ENCODE measurements at places on chromosomes 11 and 22.

DNA sequence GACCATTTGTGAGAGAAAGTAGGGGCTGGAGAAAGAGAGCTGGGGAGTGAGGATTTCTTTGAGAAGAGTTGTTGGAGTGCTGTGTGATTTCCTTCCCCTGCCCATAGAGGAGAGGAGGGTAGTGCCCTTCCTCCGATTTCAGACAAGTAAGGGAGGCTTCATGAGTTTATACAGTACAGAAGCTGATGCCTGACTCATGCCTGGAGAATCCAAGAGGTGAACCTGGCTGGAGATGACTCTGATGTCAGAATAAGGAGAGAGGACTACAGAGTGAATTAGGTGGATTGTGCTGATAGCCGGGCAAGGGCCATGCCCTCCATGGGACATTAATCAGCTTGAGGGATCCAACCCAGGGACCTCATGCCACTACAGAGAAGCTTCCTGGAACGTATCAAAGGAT, 91.6 kb downstream of the FAR1 start:
- no peak for DNase-seq

GRCh38 chr11:66555416-66555815, 8.7 kb downstream of the ACTN3 start:
- no peak for DNase-seq

- DNase-seq: no peak
Observed at GRCh38 chr11:31480930-31481329, 28.5 kb downstream of the IMMP1L start.

GRCh38 chr11:70415191-70415590, 16.9 kb downstream of the CTTN start:
- DNase-seq: no peak

DNA sequence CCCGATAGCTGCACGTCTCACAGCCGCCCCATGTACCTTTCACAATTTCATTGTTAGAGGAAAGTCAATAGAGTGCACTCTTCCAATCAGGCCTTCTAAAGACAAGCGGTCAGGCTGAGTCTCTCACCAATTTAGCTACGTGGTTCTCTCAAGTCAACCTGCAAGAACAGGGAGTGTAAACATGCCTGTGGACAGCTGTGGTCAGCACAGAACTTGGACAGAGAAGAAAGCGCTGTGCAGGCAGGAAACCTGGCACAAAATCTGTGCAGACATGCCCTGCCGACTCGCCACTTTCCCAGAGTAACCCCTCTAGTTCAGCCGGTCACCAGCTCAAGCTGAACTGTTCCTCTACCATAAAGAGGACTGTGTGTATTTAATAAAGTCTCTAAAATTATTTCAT, 39.5 kb downstream of the CHKA start:
- DNase-seq: no peak

GRCh38 chr11:113249491-113249763, 65.0 kb upstream of the TTC12 start:
- DNase-seq: no peak

- no peak for DNase-seq
Observed at GRCh38 chr11:61028135-61028729, 56.8 kb downstream of the CD6 start.

GRCh38 chr11:37040921-37041320, 442.9 kb upstream of the RAG2 start:
- DNase-seq: no peak

GRCh38 chr11:58813693-58814092, 30.8 kb downstream of the GLYATL2 start:
- DNase-seq: no peak

- no peak for DNase-seq
Observed at GRCh38 chr11:68598816-68599653, 85.3 kb upstream of the GAL start.

GRCh38 chr11:35083431-35084238, 55.3 kb upstream of the CD44 start:
- peak; percentile 82 for DNase-seq

DNA sequence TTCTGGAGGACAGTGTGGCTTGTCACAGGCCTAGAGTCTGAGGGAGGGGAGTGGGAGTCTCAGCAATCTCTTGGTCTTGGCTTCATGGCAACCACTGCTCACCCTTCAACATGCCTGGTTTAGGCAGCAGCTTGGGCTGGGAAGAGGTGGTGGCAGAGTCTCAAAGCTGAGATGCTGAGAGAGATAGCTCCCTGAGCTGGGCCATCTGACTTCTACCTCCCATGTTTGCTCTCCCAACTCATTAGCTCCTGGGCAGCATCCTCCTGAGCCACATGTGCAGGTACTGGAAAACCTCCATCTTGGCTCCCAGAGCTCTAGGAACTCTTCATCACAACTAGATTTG, 13.0 kb downstream of the PIK3IP1 start:
- DNase-seq: no peak

DNA sequence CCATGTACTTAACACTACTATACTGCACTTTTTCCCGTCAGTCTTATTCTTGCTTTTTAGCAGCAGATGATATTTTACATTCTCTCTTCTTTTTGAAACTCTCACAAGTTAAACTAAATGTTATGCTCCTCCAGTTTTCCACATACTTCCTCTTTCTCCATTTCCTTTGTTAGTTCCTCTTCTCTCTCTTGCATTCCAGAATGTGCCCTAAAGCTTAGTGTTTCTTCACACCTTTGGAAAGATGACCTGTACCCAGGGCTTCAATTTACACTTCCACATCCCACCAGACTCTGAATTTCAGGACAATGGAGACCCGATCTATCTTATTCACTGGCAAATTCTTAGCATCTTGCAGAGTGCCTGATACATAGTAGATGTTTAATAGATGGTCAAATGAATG, 51.8 kb downstream of the APIP start:
- no peak for DNase-seq

GRCh38 chr11:66617155-66617834, 865 bp downstream of the RBM14 start:
- DNase-seq: no peak

- DNase-seq: no peak
Observed at GRCh38 chr11:28763151-28763550, 655.0 kb downstream of the METTL15 start.

- no peak for DNase-seq
Observed at GRCh38 chr11:17529844-17530185, 14.4 kb downstream of the USH1C start.

- DNase-seq: no peak
Observed at GRCh38 chr22:37965940-37966664, 12.6 kb downstream of the POLR2F start.

DNA sequence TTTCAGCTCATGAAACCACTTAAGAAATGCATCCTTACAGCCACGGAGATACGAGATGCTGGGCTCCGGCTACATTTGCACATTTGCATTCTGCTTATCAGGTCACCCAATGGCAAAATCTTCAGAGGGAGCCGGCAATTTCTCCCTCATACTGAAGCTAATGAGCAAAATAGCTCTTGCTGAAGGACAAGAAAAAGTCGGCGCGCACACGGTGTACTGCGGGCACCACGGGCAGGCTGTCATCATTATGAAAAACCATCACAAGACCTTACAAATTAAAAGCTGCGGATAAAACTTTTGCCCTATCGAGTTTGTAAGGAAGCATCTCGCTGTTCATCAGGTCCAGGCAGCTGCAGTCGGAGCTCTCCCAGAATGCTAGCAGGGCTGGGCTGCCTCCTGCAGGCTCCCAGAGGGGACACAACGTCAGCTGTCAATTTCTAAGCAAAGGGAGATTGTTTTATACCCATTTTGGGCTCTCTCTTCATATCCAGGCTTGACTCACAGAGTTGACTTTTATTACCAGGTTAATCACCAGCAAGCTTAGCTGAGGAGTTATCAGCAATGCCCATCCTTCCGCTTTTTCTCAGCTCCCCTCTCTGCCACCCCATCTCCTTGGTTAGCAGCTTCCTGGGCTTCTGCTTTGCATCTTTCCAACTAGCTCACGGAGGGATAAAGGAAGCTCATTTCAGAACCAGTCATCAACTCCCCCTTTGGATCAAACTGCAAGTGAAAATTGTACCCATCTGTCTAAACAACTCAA, 375.1 kb downstream of the OPCML start:
- DNase-seq: no peak

- no peak for DNase-seq
Observed at GRCh38 chr22:19916941-19917340, 24.6 kb upstream of the COMT start.

- DNase-seq: no peak
Observed at GRCh38 chr11:20421946-20422345, 34.4 kb downstream of the PRMT3 start.

DNA sequence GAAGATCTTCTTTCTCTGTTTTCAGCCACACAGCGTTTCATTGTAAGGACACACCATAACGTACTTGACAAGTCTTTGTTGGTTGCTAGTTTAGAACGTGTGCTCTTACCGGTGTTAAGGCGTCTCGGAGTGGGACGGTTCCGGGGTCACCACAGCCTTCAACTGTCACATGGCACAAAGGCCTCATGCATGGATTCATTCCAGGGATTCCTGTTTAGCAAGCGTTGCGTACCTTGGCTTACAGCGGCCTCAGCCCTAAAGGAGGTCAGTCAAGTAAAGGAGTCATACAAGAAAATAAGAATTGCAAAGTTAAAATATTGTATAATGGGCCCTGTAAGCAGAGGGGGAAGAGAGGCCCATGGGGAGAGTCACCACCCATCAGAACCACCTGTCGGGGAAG, 2.2 kb upstream of the SCGB1A1 start:
- no peak for DNase-seq

GRCh38 chr11:100970283-100971164, 159.1 kb downstream of the PGR start:
- DNase-seq: no peak

- DNase-seq: no peak
Observed at GRCh38 chr11:19279451-19279850, 38.7 kb upstream of the E2F8 start.

DNA sequence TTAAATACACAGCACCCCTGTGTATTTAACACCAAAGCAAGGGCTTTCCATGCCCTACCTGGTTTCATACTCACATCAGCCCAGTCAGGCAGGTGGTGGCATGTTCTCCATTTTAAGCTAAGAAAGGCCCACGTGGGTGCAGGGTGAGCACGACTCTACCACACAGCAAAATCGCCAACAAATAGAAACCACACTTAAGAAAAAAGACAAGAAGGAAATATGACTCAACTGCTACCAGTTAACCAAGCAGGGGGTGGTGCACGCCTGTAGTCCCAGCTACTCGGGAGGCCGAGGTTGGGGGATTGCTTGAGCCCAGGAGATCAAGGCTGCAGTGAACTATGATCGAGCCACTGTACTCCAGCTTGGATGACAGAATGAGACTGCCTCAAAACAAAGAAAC, 35.2 kb upstream of the TFIP11 start:
- DNase-seq: no peak

DNA sequence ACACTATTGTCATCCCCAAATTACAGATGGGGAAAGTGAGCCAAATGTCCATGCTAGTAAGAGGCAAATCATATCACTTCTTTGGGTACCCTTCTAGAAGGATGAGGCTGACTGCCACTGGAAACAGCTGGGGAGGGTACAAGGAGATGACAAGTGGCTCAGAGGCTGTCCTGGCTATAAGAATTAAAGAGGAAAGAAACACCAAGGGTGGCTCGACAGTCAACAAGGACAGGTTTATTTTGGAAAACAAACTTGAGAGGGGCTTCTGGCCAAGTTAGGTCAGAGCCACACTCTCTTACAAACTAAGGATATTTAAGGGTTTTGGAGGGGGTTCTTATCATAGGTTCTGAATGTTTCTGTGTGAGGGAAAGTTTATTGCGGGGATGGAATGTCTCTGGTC, 2.1 kb upstream of the MIF start:
- DNase-seq: no peak

DNA sequence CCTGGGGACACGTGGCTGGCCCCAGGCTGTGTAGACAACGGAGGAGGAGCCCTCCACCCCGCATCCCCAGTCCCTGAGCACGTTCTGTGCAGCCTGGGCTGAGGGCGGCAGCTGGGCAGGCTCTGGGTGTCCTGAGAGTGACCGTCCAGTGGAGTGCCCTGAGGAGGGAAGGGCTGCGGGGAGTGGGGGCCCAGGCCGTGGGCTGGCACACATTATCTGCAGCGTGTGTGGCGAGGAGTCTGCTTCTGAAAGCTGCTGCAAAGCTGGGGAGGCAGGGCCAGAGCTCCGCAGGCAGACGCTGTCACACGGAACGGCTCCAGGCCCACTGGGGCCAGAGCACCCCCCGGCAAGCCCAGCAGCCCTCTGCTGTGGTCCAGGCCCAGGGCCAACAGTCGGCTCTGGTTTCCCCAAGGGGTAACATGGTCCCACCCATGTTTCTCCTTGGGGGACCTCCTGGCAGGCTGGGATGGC, 835 bp upstream of the ANO9 start:
- DNase-seq: no peak

GRCh38 chr22:21918466-21919185, 34.0 kb downstream of the PPM1F start:
- no peak for DNase-seq

DNA sequence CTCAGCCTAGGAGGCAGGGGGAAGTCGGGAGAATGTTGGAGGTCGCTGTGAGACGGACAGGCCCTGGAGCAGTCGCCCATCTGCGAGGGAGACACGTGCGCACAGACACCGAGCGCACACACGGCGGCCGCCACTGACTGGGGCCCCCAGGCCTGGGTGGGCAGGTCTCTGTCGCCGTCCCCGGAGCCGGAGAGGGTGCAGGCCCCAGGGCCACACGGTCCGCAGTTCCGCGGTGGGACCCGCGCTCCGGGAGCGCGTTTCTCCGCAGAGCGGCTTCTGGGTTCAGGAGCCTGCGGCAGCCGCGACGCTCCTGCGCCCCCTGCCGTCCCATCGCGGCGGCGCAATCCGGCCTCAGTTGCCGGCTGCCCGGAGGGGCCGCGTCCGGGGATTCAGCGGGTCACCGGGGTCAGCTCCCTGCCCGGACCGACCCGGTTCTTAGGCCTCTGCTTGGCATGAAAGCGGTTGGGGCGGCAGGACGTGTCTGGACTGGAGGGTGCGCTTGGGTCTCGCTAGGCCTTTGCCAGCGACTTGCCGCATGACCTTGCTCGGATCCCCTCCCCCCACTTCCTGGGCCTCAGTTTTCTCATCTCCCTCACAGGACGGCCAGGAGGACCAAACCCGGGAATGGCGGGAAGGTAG, 31.2 kb downstream of the PDE2A start:
- no peak for DNase-seq

GRCh38 chr11:32307471-32307870, 127.9 kb downstream of the WT1 start:
- DNase-seq: no peak

- DNase-seq: no peak
Observed at GRCh38 chr11:112174789-112175598, at the start of gene BCO2. BCO2 (plus strand) TSS chr11:112175512; CDS start chr11:112175602, 90 bp downstream.

GRCh38 chr11:35974882-35975589, 31.2 kb downstream of the LDLRAD3 start:
- DNase-seq: no peak

DNA sequence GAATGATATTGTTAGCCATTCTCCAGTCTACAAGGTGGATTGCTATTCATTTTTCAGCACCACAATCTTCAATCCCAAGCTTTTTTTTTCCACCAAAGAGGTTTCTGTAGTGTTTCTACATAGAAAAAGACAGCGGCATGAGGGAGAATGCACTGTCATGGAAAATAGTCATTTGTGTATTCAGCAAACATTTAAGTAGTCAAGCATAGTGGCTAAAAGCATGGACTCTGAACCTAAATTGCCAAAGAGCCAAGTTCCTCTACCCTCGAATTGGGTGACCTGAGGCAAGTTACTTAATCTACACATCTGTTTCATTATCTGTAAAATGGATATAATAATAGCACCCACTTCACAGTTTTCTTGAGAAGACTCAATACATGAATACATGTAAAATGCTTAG, 14.2 kb downstream of the GAS2 start:
- no peak for DNase-seq
